ENCODE measurements at places on chromosomes 1 and 21. TPM values are rescaled to one million over a fixed set of nuclear protein-coding genes. Genes with fewer than 3 reads are reported as not detected.
A peak's percentile ranks its signal among the peaks of the same experiment; 100 is the strongest.

The CLCA1 gene
- total RNA-seq: 0.12 TPM

The WNT9A gene
- not detected for total RNA-seq

The NCAM2 gene
- not detected for total RNA-seq

The CD58 gene
- total RNA-seq: 8.9 TPM

- DNase-seq: no peak
Observed at GRCh38 chr1:109623601-109624161, 4.0 kb downstream of the AMPD2 start.

DNA sequence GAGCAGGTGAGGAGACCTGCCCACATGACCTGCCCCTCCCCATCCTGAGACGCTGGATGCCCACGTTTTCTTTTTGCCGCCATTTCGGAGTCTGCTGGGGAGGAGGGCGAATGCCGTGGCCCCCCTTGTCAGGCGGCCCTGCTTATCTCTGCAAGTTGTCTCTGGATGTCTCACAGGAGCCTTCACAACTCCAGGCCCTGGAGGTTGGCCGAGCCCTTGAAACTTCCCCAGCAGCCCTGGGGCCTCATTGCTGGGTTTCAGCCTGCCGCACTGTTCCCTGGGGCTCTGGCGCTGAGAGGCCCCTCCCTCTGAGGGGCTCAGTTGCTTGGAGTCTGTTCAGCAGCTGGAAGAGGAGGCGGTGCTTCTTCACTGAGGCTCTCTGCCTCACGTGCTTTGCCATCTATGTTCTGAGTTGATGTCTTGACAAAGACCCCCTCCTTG lies 29.8 kb upstream of the ZBTB21 start:
- no peak for DNase-seq

- DNase-seq: no peak
Observed at GRCh38 chr1:167022384-167022783, 33.3 kb downstream of the MAEL start.

GRCh38 chr21:34988139-34988538 lies 61.0 kb downstream of the RUNX1 start:
- no peak for DNase-seq

GRCh38 chr21:31410499-31411131 lies 66.6 kb upstream of the TIAM1 start:
- no peak for DNase-seq

DNA sequence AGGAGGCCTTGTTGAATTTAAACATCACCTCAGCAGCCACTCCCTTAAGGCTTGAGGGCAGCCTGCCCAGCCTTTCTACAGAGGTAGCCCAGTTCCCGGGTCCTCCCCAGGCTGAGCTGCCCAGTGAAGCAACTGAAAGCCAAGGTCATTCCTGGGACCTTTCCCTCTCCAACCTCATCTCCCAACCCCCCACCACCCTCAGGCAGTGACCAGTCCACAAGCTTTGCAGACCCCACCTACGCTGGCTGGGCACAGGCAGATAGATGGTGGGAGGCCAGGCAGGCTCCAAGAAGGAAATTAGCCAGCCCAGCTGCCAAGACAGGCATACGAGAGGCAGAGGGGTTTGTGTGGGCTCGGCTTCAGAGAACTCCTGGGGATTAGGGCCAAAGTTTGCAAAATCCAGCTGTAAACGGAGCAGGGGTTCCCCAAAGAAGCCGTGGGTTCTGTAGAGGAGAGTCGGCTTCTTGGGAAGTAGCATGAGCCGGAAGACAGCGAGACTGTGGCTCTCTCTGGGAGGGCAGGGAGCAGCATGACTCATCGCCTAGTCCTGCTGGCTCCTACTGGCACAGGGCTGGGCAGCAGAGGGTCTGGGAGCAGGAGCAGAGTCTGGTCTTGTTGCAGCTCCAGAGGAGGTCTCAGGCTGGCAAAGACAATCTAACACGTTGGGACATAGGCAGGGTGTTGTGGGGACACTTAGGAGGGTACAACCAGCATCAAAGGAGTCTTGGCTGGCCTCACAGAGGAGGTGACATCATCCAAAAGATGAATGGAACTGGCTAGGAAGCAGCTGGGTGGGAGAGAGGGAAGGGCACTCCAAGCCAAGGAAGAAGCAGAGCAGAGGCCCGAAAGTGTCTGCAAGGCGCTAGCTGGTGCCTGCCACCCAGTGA lies 2.8 kb upstream of the ZC3H12A start:
- DNase-seq: no peak

GRCh38 chr1:51843948-51844347 lies 34.6 kb downstream of the NRDC start:
- no peak for DNase-seq

GRCh38 chr1:177118901-177119300 lies 45.6 kb downstream of the ASTN1 start:
- DNase-seq: no peak

DNA sequence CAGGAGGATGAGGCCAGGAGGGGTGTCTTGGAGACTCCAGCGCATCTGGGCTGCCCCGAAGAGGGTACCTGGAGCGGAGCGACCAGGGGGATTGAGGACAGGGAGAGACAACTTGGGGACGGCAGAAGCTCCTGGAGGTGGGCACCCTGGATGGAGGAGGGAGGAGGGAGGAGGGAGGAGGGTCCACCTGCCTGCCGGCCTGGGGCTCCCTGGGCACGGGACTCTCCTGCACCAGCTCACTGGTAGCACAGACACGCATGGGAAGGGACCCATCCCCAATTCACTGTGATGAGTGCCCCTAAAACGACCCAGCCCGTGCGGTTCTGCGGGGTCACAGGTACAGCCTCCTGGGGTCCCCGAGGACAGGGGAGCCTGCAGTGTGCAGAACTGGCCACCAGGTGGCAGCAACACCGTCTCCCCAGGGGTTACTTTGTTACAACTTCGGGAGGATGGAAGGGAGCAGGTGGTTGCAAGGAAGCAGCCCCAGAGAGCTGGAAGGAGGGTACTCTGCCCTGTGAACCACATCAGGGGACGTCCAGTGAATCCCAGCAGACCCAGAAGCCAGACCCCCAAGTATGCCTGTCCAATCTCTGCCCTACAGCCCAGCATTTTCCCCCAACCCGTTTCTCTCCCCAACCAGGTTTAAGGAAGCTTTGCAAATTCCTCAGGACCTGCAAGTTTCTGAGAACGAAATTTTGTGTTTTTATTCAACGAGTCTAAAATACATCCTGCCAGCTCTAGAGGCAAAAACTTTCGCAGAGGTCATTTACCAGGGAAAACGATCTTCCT lies 482.4 kb downstream of the NPHP4 start:
- peak; percentile 6 for DNase-seq

- DNase-seq: no peak
Observed at GRCh38 chr1:167472752-167473521, 45.4 kb downstream of the CD247 start.

- DNase-seq: no peak
Observed at GRCh38 chr21:42848932-42849758, 30.2 kb downstream of the WDR4 start.

DNA sequence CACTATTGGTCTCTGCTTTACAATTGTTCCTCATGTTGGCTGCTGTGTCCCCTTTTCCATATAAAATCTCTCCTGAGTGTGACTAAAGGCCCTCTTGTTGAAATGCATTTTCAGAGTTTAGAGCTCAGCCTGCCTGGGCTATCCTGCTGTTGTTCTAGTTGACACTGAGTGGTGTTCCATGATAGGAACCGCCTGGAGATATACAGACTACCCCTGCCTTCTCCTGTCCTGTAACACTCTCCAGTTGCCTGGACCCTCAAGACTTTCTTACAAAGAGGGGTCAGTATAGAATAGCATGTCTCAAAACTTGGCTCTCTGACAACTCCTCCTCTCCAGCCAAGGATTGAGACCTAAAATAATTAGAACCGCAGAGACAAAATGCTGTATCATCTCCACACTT lies 152.0 kb upstream of the POU3F1 start:
- no peak for DNase-seq
